ENCODE measurements at places on chromosomes 11 and 22. TPM values are rescaled to one million over a fixed set of nuclear protein-coding genes. Genes with fewer than 3 reads are reported as not detected.

DNA sequence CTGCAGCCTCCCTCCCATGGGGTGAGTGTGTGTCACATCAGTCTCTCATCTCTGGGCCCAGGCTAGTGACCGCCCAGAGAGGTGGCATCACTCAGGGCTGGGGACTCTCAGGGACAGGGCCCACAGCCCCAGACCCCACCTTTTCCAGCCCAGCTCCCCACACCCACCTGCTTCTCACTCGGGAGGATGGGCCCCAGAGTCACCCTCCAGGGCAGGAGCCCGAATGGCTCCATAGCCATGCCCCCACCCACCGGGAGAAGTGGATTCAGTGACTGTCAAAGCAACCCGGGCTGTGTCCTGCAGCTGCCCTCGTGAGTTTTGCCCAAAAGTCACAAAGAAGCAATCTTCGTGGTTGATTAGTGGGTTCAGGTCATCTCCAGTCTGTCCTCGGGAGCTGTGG lies 26.0 kb downstream of the PARVG start:
- no peak for DNase-seq

GRCh38 chr22:18994056-18994455 lies 58.0 kb upstream of the PRODH start:
- no peak for DNase-seq

- DNase-seq: no peak
Measured at GRCh38 chr11:29063630-29064361, 953.0 kb downstream of the KCNA4 start.

- DNase-seq: no peak
Measured at GRCh38 chr11:44011797-44012196, 36.0 kb upstream of the ACCSL start.

DNA sequence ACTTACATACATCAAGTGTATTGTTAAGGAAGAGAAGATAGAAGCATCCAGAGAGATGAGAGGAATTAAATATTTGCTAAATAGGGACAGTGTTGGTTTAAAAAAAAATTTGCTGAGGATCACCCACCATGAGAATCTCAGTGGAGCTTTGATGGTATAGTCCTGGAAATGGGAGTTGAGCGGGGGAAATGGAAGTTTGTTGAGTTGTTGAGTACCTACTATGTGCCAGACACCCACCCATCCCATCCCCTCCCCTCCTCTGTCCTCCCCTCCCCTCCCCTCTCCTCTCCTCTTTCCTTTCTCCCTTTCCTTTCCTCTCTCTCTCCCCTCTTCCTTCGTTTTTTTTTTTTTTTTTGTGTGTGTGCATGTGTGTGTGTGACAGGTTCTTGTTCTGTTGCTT lies 4.7 kb upstream of the MFRP start:
- DNase-seq: no peak

DNA sequence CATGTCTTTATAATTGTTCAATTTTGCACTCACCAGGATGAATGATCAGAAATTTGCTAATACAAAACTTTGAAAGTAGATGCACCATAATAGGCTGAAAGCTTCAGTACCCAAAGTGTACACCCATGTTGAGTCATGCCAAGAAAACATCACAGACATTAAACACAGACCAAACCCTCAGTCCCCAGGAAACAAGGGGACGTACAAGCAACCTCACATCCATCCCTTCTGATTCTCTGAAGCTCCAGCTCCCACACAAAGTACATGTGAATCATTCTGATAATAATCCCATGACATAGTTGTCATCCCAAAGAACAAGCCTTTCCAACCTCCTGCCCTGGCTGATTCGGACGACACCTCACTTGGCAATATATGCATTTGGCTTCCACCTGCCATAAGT lies 183.8 kb downstream of the SNX19 start:
- DNase-seq: no peak

Gene CASTOR1
- 7.9 TPM for total RNA-seq
